ENCODE measurements at places on chromosomes 13 and 19. TPM values are rescaled to one million over a fixed set of nuclear protein-coding genes. Genes with fewer than 3 reads are reported as not detected.

Gene GRIK5
- 0.37 TPM for total RNA-seq

Gene ADM5
- total RNA-seq, result 0.49 TPM

Gene ICAM5
- total RNA-seq, result 9.3 TPM

Gene ANGPTL8
- not detected for total RNA-seq

All from chondrocyte (in vitro differentiated cells).